H9 (cell line): ENCODE measurements at places on chromosomes 16 and 17.

- no peak for DNase-seq
Observed at GRCh38 chr17:81148986-81149533, 16.2 kb upstream of the PVALEF start.

GRCh38 chr17:2122641-2123302 lies 67.9 kb downstream of the HIC1 start:
- DNase-seq, result no peak

DNA sequence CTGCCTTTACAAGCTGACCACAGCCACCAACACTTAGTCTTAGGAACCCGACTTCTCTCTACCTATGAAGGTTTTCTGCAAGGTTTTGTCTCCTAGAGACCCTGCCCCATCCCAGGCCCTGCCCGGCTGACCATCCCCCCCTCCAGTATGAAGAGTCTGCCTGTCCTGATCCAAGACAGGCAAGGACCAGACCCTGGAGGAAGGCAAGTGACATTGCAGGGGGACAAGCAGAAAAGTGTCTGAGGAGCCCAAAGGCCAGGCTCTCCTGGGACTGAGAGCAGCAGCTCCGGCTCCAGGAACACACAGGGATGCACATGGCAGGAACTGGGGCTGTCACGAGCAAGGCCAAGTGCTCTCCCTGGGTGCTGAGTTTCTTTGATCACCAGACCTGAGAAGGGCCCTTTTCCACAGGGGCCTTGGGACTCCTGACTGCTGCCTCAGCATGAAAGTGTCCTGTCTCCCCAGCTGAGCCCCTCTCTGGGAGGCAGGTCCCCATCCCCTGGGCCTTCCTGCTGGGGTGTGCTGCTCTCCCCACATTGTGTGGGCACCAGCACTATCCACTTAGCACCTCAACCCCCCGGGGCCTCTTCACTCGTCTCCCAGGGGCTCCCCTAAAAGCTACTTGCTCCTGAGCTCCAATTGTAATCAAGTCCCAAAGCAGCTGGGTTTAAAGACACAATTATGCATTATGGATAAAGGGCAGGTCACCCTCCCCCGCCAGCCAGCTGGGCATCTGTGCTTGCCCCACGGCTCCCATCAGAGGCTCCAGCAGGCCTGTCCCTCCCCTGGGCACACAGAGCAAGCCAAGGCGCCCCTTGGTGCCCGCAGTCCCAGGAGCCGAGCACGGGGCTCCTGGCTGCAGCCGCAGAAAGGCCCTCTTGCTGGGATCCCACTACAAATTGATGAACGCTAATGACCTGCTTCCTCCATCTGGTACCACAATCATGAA lies 11.6 kb upstream of the CACNG4 start:
- peak; percentile 67 for DNase-seq

GRCh38 chr17:8192070-8192815 lies 2.3 kb upstream of the BORCS6 start:
- DNase-seq, result peak; percentile 97

DNA sequence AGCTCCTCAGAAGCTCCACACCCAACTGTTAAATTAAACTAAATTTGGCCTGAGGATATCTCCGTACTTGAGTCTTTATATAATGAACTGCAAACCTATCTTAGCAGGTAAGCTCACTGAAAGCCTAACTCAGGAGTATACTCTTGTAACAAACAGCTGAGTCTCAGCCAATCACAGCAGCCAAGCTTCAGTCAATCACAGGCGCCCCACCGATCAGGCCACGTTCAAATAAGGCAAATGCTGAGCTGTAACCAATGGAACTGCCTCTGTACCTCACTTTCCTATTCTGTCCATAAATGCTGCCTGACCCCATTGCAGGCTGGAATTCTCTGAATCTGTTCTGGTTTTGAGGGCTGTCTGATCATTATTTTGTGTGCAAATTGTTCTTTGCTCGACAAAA lies 93.0 kb upstream of the CES5A start:
- no peak for DNase-seq

GRCh38 chr16:77322757-77323156 lies 112.1 kb downstream of the ADAMTS18 start:
- DNase-seq, result no peak

GRCh38 chr16:76854234-76854633 lies 336.8 kb upstream of the MON1B start:
- no peak for DNase-seq

GRCh38 chr17:13266606-13267005 lies 248.8 kb upstream of the ELAC2 start:
- no peak for DNase-seq

- DNase-seq, result peak; percentile 81
Observed at GRCh38 chr17:48814504-48814903, 2.5 kb downstream of the TTLL6 start.

GRCh38 chr16:35141303-35141702 lies 1681.9 kb downstream of the TP53TG3F start:
- DNase-seq, result no peak

GRCh38 chr17:27545562-27546229 lies 85.3 kb upstream of the LGALS9 start:
- DNase-seq, result no peak

DNA sequence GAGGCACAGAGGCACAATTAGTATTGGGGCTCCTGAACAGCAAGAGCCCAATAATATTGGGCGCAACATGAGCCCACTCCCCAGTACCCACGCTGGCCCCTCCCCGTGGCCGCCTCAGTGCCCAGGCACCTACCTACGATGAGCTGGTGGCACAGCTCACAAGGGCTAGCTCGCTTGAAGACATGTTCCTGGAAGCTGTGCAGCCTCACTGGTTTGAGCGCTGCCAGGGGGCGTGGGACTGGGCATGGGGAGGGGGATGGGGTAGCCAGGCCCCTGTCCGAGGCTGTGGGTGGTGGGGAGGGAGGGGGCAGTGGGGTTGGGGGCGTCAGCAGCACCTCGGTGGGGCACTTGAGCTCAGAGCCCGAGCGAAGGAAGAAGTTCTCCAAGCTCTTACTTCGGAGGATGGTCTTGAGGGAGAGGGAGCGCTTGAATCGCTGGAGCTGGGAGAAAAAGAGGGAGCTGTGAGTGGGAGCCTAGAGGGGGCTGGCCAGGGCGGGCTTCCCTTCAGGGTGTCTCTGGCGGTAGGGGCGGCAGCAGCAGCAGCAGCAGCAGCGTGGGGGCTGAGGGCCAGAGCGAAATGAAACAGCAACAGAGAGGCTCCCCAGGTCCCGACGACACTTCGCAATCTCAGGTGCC lies 7.9 kb downstream of the STAC2 start:
- DNase-seq, result no peak

DNA sequence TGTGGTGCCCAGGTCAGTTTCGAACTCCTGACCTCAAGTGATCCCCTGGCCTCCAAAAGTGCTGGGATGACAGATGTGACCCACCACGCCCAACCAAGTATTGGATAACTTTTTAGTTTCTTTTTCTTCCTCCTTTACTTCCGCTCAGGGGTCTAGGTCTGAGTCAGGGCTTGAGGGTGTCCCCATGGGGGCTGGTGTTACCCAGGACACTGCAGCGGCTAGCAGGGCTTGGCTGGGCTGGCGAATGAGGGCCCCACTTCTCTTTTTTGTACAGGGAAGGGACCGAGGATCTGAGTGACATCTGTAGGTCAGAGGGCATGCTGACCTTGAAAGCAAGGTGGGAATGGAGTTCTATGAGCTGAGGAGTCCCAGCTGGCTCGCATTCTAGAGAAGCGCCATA lies 24.9 kb downstream of the RAB11FIP3 start:
- DNase-seq, result no peak

GRCh38 chr17:7190276-7190917 lies 11.2 kb upstream of the ASGR1 start:
- peak; percentile 24 for DNase-seq

DNA sequence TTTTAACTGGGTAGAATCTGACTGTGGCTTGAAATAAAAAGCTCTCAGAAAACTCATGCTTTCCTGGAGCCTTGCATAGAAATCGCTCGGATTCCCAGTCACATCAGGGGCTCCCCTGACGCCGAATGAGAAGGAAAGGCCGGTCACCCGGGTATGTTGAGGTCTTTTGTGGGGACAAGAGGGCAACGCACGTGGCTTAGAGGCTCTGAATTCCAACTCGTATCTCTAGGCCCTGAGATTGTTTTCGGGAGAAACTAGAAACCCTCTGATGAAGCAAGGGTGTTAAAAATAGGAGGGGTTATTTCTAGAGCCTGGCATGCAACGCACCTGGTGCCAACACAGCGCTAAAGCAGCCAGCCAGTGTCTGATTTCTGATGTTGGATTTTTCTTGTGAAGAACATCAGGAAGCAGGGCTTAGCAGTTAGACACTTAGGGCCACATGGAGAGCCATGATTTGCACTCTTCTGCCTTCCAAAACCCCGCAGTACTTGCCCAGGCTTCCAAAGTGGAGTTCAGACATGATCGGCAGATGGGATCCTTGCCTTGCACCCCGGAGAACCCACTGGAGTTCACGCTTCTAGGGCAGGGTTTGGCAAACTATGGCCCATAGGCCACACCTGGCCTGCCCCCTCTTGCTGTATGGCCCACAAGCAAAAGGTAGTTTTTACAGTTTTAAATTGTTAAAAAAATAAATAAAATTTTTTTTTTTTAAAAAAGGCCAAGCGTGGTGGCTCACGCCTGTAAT lies 12.6 kb downstream of the CACNG1 start:
- peak; percentile 20 for DNase-seq
